ENCODE measurements at places on chromosomes 16 and 17.

- DNase-seq, result no peak
These were observed 16.4 kb downstream of the LPO start for GRCh38 chr17:58254803-58255202.

- DNase-seq, result peak; percentile 48
These were observed 1.8 kb downstream of the MAPT start for GRCh38 chr17:45895969-45896785.

- no peak for DNase-seq
These were observed 2.4 kb upstream of the CISD3 start for GRCh38 chr17:38727736-38728135.

DNA sequence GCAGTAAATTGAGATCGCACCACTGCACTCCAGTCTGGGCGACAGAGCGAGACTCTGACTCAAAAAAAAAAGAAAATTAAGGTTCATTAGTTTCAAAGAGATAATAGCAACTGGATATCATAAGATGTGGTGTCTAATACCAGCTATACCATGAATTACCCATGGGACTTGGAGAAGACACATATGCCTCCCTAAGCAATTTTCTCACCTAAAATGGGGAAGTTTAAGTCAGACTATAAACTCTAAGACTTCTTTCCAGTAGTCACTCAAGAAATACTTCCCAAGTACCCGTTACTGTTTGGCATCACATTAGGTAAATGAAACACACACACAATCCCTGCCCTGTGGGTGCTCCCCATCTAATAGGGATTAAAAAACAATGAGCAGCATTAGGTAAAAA lies 22.6 kb downstream of the SMURF2 start:
- no peak for DNase-seq

GRCh38 chr16:8173111-8173644 lies 417.1 kb downstream of the TMEM114 start:
- peak; percentile 92 for DNase-seq

DNA sequence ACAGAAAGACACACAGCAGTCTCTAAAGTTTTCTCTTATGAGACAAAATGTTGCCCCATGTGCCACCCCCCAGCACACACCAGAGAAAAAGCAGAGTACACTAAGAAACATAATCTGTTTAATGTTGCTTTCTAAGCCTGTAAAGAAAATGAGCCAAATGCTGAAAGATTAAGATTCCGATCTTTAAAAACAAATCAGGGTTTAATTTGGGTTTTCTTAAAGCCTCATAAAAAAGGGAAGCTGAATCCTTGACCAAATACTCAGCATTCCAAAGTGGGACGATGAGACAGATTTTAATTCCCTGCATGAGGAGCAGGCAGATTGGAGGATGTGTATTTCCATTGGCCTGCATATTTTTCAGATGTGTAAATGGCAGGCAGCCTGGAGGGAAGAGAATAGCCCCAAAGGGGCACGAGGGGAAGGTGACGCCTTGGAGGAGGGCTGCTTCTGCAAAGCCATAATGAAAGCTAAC lies 118.4 kb downstream of the COPRS start:
- no peak for DNase-seq

- DNase-seq, result no peak
These were observed 19.7 kb upstream of the SLC4A1 start for GRCh38 chr17:44287651-44288050.

DNA sequence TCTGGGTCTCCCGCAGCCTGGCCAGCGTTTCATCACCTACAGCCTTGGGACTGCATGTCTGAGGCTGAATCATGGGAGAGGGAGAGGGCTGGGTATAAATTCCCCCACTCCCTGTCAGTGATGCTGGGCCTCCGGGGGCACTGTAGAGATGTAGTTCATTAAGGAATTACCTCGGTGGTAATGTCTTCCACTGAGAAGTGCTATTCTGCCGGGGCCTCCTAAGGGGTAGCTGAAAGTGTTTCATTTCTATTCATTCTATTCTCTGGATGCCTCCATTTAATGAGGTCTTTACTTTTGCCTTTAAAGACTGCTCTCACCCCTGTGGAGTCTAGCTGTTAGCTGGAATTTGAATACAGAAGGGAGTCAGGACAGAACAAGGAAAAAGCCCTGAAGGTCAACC lies 116.4 kb upstream of the HS3ST4 start:
- DNase-seq, result peak; percentile 89

DNA sequence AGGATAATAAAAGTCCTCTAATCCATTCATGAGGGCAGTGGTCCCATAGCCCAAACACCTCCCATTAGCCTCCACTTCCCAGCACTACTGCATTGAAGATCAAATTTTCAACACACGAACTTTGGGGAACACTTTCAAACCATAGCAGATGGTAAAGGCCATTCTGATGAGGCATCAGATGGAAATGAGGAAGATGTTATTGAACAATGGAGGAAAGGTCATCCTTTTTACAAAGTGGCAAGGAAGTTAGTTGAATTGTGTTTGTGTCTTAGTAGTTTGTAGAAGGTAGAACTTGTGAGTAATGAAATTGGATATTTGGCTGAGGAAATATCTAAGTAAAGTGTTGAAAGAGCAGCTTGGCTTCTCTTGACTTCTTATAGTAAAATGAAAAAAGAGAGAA lies 93.3 kb upstream of the NLRP1 start:
- DNase-seq, result no peak

DNA sequence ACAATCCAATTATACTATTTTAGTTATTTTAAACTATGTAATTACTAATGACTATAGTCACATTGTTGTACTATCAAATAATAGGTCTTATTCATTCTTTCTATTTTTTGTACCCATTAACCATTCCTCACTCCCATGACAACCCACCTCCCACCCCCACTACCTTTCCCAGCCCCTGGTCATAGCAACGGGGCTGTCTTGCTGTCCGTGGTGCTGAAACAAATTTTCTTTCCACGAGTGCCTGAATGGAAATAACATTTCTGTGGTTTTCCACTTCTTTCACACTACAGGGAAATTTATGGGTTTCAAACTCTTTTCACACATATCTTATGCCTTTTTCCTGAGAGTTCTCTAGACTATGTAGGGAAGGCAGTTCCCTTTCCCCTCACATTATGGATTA lies 326.6 kb downstream of the PHKB start:
- DNase-seq, result peak; percentile 65

DNA sequence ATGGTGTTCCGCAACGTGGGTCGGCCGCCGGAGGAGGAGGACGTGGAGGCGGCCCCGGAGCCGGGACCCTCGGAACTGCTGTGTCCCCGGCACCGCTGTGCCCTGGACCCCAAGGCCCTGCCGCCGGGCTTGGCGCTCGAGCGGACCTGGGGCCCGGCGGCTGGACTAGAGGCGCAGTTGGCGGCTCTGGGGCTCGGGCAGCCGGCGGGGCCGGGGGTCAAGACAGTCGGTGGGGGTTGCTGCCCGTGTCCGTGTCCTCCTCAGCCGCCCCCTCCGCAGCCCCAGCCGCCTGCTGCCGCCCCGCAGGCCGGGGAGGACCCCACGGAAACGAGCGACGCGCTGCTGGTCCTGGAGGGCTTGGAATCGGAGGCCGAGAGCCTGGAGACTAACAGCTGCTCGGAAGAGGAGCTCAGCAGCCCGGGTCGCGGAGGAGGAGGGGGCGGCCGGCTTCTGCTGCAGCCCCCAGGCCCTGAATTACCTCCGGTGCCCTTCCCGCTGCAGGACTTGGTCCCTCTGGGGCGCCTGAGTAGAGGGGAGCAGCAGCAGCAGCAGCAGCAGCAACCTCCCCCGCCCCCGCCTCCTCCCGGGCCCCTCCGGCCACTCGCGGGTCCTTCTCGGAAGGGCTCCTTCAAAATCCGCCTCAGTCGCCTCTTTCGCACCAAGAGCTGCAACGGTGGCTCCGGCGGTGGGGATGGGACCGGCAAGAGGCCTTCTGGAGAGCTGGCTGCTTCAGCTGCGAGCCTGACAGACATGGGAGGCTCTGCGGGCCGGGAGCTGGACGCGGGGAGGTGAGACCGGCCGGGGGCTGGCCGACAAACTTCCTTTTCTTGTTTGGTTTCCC lies 821 bp downstream of the SOCS7 start:
- peak; percentile 58 for DNase-seq

- DNase-seq, result peak; percentile 45
These were observed 2.0 kb downstream of the SLC16A11 start for GRCh38 chr17:7041607-7042500.

GRCh38 chr17:1931844-1932579 lies 93.1 kb downstream of the RTN4RL1 start:
- peak; percentile 92 for DNase-seq

DNA sequence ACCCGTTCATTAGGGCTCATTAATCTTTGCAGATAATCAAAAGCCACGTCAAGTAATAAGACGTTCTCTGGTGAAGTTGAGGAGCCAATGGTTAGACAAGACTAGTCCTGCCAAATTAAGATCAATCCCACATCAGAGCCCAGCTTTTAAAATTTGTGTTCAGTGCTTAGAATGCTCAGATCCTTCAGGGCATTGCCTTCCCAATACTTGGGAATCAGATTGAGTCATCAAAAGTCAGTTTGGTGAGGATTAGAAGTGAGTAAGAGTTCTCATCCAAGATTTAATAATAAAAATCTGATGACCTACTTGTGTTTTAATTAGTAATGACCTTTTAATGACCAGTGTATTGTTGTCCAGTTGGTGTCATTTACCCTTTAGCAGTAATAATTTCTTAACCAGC lies 19.8 kb downstream of the MAP2K4 start:
- no peak for DNase-seq

GRCh38 chr16:72099377-72099818 lies 5.8 kb downstream of the DHX38 start:
- peak; percentile 76 for DNase-seq

GRCh38 chr16:83147244-83147643 lies 520.5 kb downstream of the CDH13 start:
- DNase-seq, result no peak

GRCh38 chr16:83808573-83809014 lies 816 bp downstream of the HSBP1 start:
- DNase-seq, result no peak

- no peak for DNase-seq
These were observed 172.2 kb upstream of the CDH13 start for GRCh38 chr16:82454566-82454965.

DNA sequence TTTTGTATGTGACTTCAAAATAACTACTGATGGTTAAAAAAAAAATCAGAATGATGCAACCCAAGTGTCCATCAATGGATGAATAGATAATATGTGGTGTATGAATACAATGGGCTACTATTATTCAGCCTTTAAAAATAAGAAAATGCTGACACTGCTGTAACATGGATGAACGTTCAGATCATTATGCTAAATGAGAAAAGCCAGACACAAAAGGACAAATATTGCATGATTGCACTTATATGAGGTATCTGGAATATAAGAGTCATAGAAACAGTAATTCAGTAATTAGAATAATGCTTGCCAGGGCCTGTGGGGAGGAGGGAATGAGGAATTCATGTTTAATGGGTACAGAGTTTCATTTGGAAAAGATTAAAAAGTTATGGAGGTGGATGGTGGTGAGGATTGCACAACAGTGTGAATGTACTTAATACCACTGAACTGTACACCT lies 25.4 kb downstream of the TENT4B start:
- DNase-seq, result no peak

- peak; percentile 74 for DNase-seq
These were observed 26.8 kb downstream of the MPP2 start for GRCh38 chr17:43880420-43880991.

GRCh38 chr16:67198238-67198734 lies 645 bp upstream of the ELMO3 start:
- peak; percentile 53 for DNase-seq

DNA sequence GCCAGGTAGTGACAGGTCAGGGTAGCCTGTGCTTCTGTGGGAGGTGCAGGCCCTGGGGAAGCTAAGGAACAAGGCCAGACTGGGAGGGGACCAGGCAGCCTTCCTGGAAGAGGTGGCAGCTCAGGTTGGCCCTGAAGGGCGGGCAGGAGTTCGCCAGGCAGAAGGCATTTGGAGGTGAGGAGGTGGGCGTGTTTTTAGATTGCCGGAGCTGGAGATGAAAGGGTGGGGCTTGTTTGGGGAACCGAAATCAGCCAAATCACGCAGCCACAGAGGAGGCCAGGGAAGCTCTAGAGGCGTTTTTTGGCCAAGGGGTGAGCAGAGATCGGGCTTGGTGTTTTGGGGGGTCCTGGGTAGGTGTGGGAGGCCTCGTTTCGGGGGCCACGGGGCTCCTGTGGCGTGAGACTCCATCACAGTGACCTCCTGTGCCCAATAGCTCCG lies 7.6 kb downstream of the ADCY7 start:
- no peak for DNase-seq

DNA sequence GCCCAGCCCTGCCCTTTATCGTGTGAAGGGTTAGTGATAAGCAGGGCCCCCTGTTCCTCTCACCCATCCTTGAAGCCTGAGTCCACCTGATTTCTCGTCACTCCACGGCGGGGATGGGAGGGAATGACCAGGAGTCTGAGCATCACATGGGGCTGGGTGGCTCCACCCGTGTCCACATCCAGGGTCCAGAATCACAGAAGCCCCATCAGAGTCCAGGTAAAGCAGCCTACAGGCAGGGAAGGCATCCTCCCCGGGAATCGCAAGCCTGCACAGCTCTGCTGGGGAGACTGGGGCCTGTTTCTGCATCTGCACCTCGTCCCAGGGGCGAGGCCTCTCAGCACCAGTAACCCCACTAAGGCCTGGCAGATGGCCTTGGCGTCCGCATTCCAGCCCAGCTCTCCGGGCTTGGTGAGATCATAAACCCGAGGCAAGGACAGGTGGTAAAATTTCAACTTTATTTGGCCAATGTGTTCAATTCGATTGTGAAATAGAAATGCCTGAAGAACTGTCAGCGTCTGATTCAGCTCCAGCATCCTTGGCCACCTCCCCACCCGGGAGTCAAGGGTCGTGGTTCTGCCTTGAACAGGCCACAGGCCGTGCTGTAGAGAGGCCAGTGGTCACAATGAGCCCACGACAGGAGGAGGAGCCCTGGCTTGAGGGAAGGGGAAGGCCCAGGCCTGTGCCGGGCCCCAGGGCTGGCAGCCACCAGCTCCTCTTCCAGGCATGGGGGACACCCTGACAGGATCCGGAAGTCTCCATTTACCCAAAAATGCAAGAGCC lies 8.1 kb upstream of the PPP1R27 start:
- DNase-seq, result no peak

DNA sequence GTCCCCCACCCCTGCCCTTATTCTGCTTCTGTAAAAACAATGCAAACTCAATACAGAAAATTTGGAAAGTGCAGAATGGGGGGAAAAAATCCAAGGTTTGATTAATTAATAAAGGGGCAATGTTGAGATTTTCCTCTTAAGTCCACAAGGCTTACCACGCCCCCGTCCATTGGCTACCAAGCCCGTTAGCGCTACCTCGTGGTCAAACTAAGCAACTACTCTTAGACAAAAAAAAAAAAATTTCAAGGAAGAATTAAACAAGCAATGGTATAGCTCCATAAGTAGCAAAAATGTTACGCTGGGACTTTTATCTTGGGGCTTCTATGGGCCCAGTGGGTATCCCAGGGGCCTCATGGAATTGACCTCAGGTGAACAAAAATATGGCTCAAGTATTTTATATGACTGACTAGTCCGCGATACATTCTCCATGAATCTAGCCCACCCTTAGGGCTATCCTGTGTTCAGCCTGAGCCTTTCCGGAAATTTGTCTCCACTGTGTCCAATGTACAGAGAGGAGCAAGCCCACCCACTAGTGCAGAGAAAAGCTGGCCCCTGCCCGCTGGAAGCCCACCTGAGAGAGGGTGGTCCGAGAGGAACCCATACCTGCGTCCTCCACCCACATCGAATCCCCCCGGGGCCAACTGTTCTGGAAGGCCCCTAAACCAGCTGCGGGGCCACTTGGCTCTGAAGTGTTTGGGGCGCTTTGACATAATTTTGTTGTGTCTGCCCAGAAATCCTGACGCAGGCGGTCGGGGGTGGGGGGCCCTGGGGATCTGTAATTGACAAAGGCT lies 19.1 kb upstream of the TEX2 start:
- DNase-seq, result peak; percentile 87

- no peak for DNase-seq
These were observed 47.6 kb downstream of the XPO6 start for GRCh38 chr16:28164140-28164539.

All from neural progenitor cell (in vitro differentiated cells).